ENCODE measurements at places on chromosomes 3 and 15.

DNA sequence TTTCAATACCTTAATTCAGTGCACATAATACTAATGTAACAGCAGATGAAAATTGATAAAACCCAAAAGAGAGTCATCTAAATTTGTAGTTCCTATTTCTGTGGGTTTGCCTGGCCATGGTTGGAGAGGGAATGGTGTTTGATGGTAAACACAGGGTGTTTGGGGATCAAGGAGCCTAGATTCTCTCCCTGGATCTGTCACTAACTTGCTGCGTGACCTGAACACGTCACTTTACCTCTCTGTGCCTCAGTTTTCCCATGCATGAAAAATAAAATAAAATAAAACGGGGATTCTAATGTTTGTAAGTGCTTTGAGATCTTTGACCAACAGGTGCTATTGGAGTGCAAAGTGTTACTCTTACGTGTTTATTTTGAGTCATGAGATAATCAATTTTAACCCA is 49.8 kb downstream of the GHSR start:
- DNase-seq, result no peak

DNA sequence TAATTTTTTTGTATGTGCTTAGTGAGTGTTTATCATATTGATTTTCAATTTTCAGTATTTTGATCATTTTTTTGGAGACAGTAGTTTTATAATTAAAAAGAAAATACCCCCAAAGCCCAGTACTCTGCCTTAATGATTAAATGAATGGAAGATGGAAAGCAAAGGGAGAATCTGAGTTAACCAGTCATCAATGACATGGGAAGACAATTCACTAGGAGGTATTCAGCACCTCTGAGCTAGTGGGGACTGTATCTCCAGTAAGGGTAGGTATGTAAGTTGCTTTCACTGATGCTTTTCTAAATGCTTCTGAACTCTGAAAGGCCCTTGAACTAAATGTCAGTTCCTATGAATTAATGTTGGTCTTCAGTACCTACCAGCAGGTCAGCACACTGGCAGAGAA is 590.4 kb upstream of the DPPA4 start:
- no peak for DNase-seq

DNA sequence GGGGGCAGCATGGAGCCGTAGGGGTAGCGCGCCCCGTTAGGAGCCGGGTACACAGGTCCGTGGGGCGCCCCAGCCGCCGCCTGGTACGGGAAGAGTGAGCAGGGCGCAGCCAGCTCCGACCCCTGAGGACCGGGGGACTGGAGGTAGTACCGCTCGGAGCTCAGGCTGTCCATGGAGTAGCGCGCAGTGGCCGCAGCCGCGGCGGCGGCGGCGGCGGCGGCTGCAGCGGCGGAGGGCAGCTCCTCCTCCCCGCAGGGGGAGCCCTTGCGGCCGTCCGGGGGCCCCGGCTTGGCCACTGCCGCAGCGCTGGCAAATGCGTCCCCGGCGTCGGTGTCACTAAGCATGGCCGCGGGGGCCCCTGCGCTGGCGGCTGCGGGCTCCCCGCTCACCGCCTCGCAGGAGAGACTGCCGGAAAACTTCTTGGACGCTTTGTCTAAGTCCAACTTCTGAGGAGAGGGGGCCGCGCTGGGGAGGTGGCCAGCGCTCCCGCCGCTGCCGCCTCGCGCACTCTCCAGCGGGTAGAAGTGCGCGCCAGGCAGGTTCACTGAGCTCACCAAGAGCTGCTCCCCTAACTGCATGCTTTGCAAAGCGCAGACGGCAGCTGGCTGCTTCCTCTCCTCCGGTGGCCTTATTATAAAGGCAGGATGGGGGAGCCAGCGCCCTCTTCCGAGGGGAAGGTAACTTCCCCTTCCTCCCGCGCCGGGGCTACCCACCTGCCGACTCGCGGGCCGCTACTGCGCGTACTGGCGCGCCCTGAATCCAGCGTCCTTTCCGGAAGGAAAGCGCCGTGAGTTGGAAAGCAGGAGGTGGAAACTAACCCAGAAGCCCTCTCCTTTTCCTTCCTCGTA is at the start of gene EOMES:
TSS of gene EOMES (minus strand) at position 607 of the 848 bp plus-strand sequence. CDS start at position 578, 29 bp downstream.
- DNase-seq, result peak; percentile 64

GRCh38 chr3:8481380-8481779 is 20.2 kb upstream of the LMCD1 start:
- DNase-seq, result no peak

- no peak for DNase-seq
These were observed 101.7 kb downstream of the ETFA start for GRCh38 chr15:76209523-76209922.

DNA sequence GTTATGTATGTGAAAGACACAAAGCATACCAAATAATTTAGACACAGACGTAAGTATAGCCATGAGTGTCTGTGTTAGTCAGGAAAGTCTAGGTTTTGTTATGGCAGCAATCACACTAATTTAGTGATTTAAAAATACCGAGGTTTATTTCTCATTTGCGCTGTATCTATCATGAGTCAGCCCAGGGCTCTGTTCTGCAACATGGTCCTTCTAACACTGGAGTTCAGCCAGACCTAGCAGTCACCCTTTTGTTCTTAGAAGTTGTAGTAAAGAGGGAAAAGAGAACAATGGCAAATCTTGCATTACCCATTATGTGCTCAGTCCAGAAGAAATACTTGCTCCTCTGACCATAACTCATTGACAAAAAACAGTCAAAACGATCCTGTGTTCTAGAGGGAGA is 311.5 kb downstream of the NLGN1 start:
- no peak for DNase-seq

GRCh38 chr15:91852741-91853510 is 582 bp upstream of the SLCO3A1 start:
- peak; percentile 71 for DNase-seq

DNA sequence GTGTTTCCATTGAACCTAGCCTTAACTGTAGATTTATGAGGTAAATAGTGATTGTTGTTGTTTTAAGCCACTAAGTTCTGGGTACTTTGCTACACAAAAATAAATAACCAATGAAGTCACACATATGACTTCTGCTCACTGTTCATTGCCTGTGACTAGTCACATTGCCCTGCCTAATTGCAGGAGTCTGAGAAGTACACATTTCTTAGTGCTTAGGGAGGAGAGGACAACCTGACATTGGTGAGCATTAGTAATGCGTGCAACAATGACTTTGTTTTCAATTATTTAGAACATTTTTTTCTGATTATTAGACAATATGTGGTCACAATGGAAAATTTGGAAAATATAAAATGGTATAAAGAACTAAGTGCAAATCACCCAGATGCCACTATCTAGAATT is 133.2 kb upstream of the DAZL start:
- no peak for DNase-seq

GRCh38 chr3:98730338-98730737 is 32.8 kb upstream of the ST3GAL6 start:
- peak; percentile 72 for DNase-seq

DNA sequence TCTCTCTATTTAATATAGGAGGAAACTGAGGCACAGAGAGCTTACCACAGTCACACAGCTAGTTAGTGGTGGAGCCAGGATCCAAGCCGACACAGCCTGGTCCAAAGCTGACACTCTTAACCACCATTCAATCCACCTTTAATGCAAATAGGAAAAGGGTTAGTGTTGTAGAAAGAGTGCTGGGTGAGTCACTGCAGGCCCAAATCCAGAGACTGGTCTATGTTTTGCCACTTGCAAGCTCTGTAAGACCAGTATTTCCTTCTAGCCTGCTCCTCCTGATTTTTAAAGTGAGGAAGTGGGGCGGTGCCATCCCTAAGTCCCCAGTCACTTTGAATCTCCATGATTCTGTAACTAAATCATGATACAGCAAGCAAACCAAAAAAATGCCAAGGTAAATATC is 111.0 kb downstream of the MECOM start:
- DNase-seq, result no peak

DNA sequence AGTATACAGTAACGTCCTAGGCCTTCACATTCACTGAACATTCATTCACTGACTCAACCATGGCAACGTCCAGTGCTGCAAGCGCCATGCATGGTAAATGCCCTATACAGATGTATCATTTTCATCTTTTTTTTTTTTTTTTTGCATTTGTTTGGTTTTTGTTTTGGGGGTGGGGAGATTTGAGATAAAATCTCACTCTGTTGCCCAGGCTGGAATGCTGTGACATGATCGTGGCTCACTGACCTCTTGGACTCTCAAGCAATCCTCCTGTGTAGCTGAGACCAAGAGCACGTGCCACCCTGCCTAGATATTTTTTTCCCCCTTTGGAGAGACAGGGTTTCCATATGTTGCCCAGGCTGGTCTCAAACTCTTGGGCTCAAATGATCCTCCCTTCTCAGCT is 37.4 kb downstream of the SUSD5 start:
- DNase-seq, result no peak

- no peak for DNase-seq
These were observed 85.3 kb upstream of the FXR1 start for GRCh38 chr3:180827171-180827570.

All from GM10248 (cell line).